ENCODE measurements at places on chromosomes 6 and 20.

DNA sequence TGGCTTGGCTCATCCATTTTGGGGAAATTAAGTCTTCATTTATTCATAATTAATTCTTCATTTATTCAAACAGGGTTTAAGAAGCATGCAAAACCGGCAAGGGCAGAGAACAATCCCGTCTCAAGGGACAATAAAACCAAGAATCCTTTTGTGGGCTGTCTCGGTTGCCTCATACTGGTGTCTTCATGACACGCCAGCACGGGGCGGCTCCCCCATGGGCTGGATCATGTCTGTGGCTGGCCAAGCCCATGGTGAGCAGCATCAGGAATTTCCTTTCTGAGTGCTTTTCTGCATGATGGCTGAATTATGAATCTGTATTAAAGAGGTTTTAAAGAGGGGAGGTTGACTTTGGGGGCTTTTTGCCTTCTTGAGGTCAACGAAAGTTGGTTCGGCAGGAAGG, 38.3 kb upstream of the DUSP22 start:
- peak; percentile 45 for DNase-seq

GRCh38 chr6:52887910-52888524, 21.5 kb downstream of the GSTA3 start:
- no peak for DNase-seq

DNA sequence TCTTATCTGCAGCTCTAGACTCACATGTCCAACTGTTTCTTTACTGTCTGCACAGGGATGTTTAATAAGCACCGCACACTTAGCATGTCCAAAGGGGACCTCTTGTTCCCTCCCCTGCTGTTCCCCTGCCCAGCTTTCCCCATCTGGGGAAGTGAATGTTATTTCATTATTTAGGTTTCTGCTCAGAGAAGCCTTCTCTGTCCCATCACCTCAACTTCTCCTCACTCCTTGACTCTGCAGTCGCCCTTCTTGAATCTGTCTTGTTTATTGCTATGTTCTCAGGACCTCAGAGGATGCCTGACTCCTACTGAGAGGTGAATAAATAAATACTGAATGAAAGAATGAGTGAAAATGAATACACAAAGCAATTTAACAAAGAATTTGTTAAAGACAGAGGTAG, 121.0 kb downstream of the SASH1 start:
- no peak for DNase-seq

GRCh38 chr6:116444575-116444974, 16.6 kb upstream of the CALHM6 start:
- no peak for DNase-seq

DNA sequence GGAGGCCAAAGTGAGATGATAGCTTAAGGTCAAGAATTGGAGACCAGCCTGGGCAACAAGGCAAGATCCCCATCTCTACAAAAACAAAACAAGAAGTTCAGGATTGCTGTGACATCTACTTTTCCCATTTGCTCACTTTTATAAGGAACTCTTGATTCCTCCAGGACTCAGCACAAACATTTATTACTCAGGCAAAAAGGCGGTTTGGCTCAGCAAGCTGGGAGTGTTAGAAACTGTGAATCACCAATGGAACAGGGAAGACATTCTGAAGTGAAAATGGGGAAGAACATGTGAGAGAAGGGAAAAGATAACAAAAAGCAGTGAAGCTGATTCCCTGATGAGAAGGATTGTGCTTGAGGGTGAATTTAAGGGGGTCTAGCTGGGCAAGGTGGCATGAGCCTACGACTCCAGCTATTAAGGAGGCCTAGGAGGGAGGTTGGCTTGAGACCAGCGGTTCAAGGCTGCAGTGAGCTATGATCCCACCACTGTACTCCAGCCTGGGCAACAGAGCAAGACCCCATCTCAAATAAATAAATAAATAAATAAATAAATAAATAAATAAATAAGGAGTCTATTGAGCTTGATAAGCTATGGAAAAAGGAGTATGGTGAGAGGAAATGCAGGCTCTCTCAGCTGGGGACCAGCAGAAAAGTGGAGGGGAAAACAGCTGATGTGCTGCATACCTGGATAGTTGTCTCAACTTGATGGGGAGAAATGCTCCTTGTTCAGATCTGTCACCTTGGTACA, 65.4 kb upstream of the HDDC2 start:
- no peak for DNase-seq

DNA sequence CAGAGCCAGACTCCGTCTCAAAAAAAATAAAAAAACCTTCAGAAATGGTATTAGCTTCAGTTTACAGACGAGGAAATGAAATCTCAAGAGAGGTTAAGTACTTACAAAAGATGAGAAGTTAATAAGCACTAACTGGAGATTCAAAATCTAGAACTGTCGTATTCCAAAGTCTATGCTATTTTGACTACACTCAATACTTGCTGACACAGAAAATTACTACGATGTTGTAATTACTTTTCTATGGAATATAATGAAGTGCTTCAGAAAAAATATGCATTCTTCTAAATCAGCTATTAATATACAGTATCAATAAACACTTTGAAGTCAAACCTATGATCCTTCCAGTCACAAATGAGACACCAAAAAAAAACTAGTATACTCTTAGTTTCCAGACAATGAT, 12.2 kb downstream of the REPS1 start:
- DNase-seq, result no peak

GRCh38 chr6:25685896-25686295, 33.9 kb downstream of the SCGN start:
- no peak for DNase-seq

DNA sequence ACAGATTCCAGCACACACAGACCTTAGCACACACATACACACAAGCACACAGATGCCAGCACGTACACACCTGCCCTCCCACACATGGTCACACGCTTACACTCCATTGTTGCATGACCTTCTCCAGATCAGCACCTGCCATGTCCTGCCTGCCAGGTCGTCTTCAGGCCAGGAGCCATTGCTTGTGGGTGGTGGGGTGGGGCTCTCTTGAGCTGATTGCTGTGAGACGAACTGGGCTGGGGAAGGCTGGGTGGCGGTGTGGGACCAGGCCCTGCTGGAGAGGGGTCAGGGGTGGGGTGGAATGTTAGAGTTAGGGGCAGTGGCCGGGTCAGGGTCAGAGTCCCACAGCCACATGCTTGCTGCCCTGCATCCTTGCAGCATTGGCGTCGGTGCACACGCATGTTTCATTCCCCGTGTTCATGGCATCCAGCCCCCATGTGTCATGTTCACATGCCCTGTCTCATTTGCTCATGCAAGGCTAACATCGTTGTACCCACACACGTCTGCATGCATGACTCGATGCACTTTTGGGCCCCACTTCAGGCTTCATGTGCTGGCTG, 6.5 kb upstream of the NPBWR2 start:
- no peak for DNase-seq

GRCh38 chr20:18748987-18749386, 64.6 kb upstream of the SCP2D1 start:
- DNase-seq, result no peak

DNA sequence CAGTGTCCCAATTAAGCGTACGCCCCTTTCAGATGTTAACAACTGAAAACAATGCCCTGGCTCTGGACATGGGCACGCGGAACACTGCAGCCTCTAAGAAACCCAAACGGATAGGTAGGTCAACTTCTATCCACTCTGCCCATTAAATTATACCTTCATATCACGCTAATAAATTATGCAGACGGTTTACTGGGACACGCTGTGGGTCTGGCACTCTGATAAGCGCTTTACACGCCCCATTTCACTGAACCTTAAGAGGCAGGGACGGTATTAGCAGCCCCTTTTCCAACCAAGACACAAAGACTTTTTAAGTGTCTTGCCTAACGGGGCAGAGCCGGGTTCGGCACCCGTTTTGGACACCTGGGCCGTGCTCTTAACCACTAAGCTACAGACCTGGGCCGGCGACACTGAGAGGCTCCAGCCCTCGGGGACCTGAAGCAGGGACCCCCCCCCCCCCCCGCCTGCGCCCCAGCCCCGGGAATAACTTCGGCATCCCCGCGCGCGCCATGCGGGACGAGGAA, 744 bp downstream of the STAU1 start:
- peak; percentile 24 for DNase-seq

- peak; percentile 14 for DNase-seq
Observed at GRCh38 chr6:124964764-124965105, 2.5 kb downstream of the RNF217 start.

DNA sequence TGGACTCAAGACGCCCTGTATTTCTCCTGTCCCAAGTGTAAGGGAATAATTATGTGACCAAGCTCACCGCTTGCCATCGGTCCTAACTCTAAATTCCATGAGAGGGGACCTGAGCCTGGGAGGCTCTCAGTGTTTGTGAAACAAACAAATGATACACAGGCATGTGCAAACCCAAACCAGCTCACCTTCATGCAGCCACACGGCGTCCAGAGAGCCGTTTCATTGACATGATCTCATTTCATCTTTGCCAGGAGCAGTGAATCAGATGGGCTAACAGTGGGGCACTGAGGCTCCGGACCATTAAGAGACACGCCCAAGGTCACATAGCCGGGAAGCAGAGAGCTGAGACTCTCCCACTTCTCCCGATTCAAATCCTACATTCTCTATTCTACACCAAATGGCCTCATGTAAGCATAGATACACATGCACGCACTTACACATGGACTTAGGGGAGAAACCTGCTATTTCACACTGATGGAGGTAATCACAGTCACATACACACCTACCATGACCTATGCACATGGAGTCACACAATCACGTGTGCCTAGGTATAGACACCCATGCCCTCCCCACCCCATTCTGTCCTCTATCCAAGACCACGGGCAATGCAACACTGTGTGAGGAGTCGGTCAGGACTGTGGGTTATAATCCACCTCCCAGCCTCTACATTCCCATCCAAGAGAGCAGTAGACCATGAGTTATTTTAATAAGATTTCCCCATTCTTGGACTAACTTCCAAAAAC, 1.1 kb downstream of the BNIP5 start:
- DNase-seq, result no peak

GRCh38 chr6:912871-913835, 220.2 kb upstream of the EXOC2 start:
- DNase-seq, result peak; percentile 80

DNA sequence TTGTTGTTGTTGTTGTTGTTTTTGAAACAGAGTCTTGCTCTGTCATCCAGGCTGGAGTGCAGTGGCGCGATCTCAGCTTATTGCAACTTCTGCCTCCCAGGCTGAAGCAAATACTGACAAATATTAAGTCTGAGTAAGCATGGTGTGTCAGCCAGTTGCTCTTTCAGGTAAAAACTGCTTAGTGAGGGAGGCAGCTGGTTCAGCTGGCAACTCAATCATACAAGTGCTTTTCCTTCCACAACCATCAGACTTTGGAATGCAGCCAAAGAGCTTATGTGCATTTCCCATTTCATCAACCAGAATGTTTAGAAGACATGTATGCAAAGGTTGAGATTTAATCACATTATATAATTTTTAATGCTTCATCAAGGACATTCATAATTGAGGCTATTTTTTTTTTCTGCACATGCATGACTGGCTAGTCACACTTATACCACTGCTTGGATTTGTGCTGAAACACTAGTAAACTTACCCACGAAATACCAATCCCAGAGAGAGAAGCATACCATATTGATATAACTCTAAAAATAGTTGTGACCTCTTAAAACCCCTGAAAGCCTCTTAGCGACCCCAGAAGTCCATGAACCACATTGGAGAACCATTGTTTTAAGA, 56.0 kb downstream of the CLIC5 start:
- DNase-seq, result no peak

DNA sequence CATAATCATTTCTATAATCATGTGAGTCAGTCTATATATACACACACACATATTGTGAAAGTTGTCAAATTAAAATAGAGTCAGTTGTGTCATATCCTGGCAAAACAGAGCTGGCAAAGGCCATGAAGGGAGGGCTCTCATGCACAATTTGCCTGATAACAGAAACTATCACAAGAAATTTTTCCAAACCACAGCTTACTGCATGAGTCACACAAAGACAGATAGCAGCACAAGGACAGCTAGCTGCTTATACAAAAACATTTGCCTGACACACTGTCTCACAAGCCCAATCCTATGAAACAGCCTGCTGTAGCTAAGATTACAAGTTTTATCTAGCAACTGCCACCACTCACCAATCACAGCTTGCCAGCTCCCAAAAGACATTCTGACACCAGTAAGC, 848.5 kb upstream of the MAN1A1 start:
- DNase-seq, result no peak

GRCh38 chr6:7137335-7138045, 29.7 kb downstream of the RREB1 start:
- DNase-seq, result peak; percentile 79

DNA sequence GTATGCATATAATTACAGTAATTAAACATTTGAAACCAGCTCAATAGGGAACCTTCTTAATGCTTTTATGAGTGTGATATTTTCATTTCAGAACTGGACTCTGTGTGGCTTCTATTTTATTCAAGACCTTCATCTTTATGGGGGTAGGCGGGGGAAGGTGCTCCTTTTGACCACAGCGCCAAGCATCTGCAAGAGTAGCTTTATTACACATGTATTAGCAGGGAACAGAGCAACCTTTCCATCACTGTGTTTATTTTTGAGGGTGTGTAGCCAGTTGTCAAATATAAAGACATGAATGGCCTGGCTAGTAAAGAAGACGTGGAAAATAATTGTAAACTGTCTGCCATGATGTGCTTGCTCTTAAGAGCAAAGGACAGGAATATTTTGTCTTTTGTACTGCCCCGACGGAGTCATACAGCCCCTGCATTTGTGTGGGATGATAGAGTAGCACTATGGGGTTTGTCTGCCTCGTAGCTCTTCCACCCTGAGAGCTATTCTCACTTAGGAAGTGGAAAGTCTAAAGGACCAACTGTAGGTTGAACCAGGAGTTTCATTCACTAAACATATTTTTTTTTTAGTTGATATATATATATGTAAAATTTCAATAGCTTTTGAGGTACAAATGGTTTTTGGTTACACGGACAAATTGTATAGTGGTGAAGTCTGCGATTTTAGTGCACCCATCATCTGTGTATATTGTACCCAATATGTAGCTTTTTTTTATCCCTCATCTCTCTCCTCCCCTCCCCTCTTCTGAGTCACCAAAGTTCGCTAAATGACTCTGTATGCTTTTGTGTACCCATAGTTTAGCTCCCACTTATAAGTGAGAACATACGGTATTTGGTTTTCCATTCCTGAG, 91.2 kb downstream of the CARMIL1 start:
- no peak for DNase-seq

Data from AG20443 (cell line).